ENCODE measurements at places on chromosomes 16 and 17.

- no peak for DNase-seq
Measured at GRCh38 chr17:65914784-65915342, 277.1 kb downstream of the CEP112 start.

- DNase-seq: peak; percentile 42
Measured at GRCh38 chr17:2054512-2055291, at the start of gene HIC1. Gene HIC1 (plus strand): TSS chr17:2055103. CDS start chr17:2056691, 1,588 bp downstream.

- DNase-seq: no peak
Measured at GRCh38 chr17:39578272-39578671, 29.4 kb downstream of the NEUROD2 start.

GRCh38 chr16:48150707-48151106 lies 5.1 kb downstream of the ABCC12 start:
- no peak for DNase-seq

DNA sequence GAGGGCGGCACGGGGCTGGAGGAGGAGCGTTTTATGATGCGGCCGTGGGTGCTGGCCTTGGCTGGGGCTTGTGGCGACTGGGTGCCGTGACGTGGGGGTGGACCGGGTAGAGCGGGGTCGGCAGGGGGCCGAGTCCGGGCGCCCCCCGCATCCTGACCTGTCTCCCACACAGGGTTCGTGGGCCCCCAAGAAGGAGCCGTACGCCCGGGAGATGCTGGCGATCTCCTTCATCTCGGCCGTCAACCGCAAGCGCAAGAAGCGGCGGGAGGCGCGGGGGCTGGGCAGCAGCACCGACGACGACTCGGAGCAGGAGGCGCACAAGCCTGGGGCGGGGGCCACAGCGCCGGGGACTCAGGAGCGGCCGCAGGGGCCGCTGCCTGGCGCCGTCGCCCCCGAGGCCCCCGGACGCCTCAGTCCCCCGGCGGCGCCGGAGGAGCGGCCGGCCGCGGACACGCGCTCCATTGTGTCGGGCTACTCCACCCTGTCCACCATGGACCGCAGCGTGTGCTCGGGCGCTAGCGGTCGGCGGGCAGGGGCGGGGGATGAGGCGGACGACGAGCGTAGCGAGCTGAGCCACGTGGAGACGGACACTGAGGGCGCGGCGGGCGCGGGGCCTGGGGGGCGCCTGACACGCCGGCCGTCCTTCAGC lies 81.6 kb downstream of the ARHGAP23 start:
- no peak for DNase-seq

- no peak for DNase-seq
Measured at GRCh38 chr17:82929011-82929622, 89.3 kb upstream of the ZNF750 start.

DNA sequence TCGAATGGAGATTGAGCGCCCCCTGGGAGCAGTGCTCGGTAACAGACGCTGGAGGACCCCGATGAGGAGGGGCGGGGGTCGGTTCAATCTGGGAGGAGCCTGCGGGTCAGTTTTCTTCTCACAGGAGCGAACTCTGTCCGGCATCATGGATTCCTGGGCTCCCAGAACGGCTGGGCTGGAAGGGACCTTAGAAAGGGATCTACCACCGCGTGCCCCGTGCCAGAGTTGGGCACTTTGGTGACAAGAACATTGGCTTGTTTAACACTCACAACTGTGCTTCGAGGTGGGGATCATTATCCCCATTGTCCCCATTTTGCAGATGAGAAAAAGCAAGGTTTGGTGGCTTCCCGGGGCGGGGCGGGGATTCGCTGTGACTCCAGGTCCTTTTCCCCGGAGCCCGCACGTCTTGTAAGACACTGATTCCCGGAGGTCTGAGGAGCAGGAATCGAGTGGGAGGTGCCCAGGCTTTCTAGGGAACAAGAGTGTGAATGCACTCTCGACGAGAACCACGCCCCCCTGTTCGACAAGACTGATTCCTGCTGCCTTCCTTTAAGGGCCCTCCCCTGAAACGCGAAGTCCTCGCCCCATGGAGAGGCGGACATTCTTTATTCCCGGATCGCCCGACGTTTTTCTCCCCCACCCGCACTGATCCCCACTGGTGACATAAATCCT lies 1.5 kb upstream of the FBXL19 start:
- peak; percentile 92 for DNase-seq

GRCh38 chr16:12567602-12568001 lies 236.1 kb downstream of the CPPED1 start:
- DNase-seq: no peak

DNA sequence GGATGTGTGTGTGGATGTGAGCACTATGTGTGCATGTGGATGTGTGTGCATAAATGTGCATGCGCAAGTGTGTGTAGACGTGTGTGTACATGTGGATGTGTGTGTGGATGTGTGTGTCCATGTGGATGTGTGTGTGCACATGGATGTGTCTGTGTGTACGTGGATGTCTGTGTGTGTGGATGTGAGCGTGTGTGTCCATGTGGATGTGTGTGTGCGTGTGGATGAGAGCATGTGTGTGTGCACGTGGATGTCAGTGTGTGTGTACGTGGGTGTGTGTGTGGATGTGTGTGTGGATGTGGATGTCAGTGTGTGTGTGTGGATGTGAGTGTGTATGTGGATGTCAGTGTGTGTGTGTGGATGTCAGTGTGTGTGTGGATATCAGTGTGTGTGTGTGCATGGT lies 63.6 kb upstream of the DOC2B start:
- no peak for DNase-seq

GRCh38 chr17:5203178-5203907 lies 11.7 kb upstream of the ZNF594 start:
- no peak for DNase-seq

DNA sequence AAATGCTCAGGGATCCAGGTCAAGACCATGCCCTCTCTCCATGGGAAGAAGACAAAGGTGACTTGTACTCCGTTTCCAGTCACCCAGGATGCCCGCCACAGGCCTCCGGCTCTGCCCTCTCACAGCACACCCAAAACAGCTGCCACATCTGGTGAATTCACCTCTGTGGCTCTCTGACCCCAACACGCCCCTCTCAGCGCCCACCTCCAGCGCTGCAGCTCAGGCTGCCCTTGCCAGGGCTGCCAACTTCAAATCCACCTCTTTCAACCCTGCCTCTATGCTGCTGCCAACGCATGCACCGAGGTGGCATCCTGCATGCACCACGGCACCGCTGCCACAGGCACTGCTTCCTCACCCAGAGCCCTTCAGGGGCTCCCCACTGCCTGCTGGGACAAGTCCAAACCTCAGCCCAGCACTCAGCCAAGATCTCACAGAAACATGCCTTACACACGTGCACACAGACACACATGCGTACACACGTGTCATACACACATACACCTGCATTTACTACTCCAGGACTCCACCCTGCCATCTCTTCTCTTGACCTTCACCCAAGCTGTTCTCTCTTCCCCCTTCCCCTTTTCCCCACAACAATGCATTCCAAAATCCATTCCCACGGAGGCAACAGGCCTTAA lies 7.5 kb downstream of the HID1 start:
- no peak for DNase-seq

DNA sequence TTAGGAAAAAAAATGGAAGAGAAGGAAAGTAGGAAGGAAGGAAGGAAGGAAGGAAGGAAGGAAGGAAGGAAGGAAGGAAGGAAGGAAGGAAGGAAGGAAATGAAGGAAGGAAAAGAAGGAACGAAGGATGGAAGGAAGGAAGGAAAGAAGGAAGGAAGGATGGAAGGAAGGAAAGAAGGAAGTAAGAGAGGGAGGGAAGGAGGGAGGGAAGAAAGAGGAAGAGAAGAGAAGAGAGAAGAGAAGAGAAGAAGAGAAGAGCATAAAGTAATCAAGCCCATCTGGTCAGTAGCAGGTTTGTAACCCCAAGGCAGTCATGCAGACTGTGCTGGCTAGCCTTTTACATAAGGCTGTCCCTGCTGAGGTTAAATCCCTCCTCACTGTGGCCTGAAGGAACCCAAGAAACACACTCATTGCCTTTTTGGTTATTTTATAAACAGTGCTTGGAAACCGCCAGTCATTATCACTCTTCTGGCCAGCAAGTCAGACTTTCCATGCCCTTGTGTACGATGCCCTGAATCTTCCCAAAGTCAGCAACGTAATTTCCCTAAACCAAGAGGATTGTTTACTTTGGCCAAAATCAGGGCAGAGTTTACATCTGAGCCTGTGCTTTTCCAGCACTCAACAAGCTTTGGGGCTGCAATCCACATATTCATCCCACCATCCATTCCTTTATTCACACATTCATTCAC lies 409.6 kb upstream of the MAF start:
- no peak for DNase-seq

DNA sequence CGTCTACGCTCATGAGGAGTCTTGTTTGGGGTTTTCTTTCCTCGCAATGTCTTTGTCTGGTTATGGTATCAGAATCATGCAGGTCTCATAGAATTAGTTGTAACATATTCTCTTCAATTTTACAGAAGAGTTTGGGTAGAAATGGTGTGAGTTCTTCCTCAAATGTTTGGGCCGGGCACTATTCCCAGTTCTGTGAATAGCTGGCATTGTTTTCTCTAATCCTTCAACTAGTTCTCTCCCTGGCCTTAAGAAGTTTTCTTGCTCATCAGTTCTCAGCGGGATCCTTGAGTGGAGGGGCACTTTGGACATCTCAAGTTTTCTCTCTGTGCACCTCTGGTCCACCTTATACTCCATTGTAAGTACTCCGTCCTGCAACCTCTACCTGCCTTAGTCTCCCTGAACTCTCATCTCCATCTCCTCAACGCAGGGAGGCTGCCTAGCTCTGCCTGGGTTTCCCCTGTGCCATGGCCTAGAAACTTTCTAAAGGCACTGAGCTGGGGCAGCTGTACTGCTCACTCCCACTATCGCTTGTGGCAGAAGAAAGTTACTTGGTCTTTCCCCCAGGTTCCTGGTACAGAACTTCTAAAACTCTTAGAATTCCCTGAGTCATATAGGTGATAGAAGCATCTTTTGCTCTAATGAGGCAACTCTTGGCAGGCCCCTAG lies 16.9 kb downstream of the NSMCE1 start:
- DNase-seq: no peak

DNA sequence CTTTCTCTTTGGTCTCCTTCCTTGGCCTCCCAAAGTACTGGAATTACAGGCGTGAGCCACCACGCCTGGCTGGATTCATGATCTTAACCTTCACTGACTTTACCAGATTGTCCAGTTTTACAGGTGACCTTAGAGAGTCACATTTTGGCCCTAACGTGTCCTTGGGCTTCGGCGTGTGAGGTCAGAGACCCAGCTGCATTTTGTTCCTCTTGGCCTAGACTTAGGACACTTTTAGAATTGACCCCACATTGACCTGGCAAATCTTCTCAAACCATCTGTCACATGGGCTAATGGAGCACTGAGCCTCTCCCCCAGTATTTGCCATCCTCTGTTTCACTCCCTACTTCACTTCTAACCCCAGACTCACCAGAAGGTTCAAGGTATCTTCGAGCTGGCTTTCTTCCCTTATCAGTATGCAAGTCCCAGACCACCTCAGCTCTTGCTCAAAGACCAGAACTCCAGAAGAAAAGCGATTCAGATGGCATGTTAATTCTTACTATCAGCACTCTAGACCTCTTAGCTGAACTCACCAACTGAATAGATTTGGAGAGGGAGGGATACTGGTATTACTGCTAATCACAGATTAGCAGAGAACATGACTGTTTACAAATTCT lies 1.7 kb upstream of the CYTH1 start:
- no peak for DNase-seq

- DNase-seq: no peak
Measured at GRCh38 chr17:19750835-19751234, 2.7 kb upstream of the ALDH3A1 start.

- no peak for DNase-seq
Measured at GRCh38 chr17:71380535-71380934, 740.3 kb upstream of the SOX9 start.

- DNase-seq: no peak
Measured at GRCh38 chr16:46911038-46911437, 26.9 kb downstream of the GPT2 start.

- DNase-seq: no peak
Measured at GRCh38 chr17:79555543-79555942, 55.3 kb downstream of the RBFOX3 start.

GRCh38 chr17:74491626-74492025 lies 25.2 kb downstream of the CD300A start:
- DNase-seq: no peak

GRCh38 chr16:4615384-4616046 lies 827 bp upstream of the UBALD1 start:
- no peak for DNase-seq

DNA sequence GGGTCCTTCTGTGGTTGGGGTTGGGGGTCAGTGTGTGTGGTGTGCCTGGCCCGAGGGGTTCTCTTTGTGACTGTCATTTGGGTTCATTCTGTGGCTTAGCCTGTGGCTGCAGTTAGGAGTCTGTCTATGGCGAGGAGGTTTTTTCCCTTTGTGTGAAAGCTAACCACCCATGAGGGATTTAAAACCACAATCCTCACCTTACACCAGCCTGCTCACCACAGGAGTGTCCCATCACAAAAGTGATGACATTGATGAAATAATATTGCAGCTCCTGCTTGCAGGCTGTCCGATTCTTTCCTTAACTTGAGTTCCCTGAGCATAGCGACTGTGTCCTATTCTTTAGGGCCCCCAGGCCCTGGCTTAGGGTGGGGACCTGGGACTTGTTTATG lies 113.6 kb downstream of the RAP1GAP2 start:
- DNase-seq: no peak

DNA sequence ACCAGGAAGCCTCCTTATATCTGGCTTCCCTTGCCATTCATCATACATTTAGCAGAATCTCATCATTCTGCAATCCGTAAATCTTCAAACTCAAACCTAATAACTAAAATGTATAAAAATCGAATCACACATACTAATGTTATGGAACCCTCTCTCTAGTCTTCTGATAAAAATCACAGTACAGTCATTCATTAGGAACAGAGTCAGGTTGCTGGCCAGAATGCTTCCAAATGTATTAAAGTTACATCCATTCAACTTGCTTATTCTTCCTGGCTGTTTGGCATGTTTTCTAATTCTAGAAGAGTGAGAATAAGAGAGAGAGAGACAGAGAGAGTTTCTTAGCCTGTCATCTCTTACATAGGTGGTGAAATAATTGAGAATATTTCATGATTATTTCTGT lies 16.5 kb upstream of the RASL10B start:
- no peak for DNase-seq

GRCh38 chr17:75679706-75680211 lies 12.6 kb downstream of the SAP30BP start:
- DNase-seq: no peak

- no peak for DNase-seq
Measured at GRCh38 chr17:55778389-55779118, 27.7 kb downstream of the PCTP start.

DNA sequence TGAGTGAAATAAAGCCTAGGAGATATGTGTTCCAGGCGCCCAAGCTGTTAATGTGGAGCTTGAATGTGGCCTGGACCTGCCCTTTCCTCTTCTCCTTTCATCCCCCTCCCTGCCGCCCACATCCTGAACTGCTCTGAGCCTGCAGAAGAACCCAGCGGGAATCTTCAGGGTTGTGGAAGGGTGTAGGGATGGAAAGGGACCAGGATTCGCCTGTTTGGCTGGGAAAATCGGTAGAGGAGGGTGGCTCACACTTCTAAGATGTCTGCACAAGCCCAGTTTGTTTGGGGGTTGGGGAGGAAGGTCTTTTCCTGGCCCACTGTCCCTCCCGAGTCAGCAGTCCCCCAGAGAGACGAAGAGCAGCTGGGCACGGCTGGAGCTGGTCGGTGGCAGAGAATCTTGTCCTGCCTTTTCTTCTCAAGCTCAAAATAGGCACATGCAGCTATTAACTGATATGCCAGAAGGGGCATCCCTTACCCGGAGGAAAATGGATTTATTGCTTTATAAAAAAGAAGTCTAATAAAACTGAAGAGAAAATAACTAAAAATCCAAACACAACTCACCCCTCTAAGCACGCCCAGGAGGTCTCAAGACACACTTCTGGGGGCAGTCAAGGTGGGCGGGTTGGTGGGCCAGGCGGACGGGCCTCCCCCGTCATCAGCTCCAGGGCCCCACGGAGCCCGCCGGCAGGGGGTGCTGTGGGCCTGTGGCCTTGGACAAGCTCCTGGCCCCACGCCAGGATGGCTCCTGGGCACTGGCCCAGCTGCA lies 11.5 kb upstream of the PITPNA start:
- DNase-seq: peak; percentile 58
